ENCODE measurements at places on chromosomes 6 and 20.

DNA sequence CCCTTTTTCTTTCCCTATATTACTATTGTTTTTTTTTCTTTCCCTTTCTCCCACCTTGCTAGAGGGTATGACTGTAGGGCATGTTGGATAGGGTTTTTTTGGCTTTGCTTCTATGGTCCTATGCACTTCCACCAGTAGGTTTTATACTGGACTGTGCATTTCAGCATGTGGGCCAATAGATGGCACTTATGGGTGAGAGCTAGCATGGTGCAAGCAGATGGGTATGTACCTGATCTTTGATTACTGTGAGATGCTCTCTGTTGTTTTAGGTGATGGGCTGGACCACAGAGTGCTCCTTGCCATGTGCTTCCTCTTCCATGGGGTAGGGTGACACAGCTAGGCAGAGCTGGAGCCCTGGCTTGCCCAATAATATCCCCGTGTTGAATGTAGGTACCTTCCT lies 128.5 kb upstream of the CHD6 start:
- no peak for DNase-seq

DNA sequence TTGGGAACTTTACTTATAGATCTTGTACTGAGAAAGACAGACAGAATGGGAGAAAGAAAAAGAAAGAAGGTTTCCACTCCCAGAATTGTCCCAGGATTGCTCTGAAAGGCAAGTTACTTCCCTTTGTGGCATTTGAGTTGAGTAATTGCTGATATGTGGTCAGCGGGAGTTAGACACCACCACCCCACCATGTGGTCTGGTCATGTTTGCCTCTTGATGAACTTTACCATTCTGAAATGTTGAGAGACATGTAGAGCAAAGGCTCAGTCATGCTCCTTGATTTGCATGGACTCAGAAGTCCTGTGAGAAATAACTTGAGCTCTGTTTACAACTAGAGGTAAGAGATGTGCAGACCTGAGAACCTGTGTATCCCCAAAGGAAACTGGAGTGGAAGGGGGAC lies 17.1 kb downstream of the TCF21 start:
- peak; percentile 14 for DNase-seq

DNA sequence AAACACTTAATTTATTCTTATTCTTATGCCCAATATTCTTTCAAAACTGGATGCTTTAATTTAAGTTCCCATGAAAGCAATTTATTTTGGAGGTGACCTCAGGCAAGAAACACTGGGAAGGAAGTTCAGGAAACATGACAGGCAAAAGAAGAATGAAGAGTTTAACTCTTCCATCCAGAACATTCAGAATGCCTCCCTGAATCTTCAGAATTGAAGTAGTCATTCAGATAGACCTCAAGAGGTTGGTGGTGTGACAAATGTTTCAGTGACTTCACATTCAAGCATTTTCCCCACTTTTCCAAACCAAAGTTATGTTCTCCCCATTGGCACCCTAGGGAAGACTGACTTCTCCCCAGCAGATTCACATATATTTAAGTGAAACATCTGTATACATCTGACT lies 110.5 kb downstream of the HAO1 start:
- DNase-seq: no peak

- DNase-seq: no peak
Observed at GRCh38 chr20:31758521-31758920, 19.4 kb downstream of the TPX2 start.

DNA sequence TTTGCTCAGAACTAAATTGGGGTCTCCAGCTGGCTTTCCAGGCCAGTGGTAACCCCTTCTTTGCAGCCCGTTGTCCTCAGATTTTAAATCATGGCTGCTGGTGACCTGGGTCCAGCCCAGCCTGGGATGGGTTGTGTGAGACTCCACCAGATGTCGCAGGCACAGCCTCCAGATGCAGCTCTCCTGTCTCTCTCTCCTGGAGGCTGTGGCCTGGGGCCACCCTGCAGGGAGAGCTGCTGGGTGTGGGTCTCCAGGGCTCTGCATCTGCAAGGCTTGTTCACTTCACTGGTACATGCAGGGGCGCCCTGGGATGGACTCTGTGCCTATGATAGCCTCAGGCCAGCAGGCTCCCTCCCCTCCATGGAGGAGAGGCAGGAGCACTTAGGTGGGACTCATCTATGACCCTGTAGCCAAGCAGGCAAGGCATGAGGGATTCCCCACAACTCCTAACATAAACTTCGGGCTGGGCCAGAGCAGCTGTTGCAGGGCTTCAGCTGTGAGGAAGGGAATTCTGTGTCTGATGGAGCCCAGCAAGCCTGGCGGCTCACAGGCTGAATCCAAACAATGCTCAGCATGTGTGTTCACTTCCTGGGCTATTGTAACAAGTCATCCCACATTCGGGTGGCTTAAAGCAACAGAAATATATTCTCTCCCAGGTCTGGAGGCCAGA lies 94.7 kb upstream of the NXT1 start:
- DNase-seq: no peak

- no peak for DNase-seq
Observed at GRCh38 chr6:15044146-15044882, 201.6 kb upstream of the JARID2 start.

DNA sequence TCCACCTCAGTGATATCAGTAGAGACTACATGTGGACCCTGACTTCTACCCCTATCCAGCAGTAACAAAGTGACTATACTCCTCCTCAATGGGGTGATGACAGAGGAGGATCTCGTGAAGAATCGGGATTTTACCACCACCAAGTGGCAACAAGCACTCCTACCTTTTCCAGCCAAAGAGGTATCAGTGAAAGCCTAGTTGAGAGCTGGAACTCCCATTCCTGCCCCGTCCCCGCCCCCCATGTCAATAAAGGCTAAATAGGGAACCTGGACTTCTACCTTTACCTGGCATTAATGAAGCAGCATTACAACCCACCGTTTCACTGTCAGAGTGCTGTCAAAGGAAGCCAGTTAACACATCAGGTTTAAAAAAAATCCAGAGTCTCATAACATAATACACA lies 45.3 kb downstream of the RNF24 start:
- DNase-seq: no peak

Data from Kasumi-1 (cell line).